ENCODE measurements at places on chromosomes 2 and 18. TPM values are rescaled to one million over a fixed set of nuclear protein-coding genes. Genes with fewer than 3 reads are reported as not detected.

DNA sequence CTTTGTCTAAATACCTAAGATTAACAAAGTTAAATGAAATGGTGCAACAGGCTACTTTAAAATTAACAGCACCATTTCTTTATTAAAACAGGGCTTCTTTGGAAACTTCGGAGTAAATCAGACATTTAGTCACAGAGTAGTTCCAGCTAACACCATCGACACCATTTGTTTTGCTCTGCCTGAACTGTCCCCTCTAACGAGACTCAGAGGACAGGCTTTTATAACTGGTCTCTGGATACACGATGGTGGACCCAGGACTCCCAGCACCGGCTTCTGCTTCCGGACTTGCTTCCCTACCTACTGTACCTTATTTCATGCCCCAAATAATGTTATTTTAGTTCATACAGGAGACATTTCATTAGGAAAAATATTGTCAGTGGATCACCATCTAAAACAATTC is 252.1 kb downstream of the XIRP2 start:
- no peak overlapping the region for H3K4me3 ChIP-seq
- no peaks in the 10 kb centered on the region for H3K27me3 ChIP-seq
- no peak overlapping the region for H3K27ac ChIP-seq
- H3K4me1 ChIP-seq = no peaks in the 10 kb centered on the region

DNA sequence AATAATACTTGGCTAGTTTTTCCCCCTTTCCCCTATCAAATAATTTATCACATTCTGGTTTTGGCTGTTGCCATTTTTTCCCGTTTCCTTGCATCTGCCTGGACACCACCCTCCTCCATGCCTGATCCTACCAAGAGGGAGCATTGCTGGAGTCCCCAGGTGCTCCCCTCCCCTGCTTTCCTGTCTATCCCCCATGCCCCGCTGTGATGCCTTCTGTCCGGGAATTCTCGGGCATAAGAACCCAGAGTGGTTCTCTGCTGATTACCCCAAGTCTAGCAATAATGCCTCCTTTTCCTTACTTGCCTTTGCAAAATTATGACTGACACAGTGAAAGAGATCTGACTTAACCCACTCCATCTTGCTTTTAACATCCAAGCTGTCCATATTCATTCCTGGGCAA is 248.0 kb upstream of the PXDN start:
- no peaks in the 10 kb centered on the region for H3K36me3 ChIP-seq
- H3K4me3 ChIP-seq = no peak overlapping the region
- no peak for DNase-seq
- H3K27me3 ChIP-seq = peaks cover 5% of the 10 kb centered on the region

DNA sequence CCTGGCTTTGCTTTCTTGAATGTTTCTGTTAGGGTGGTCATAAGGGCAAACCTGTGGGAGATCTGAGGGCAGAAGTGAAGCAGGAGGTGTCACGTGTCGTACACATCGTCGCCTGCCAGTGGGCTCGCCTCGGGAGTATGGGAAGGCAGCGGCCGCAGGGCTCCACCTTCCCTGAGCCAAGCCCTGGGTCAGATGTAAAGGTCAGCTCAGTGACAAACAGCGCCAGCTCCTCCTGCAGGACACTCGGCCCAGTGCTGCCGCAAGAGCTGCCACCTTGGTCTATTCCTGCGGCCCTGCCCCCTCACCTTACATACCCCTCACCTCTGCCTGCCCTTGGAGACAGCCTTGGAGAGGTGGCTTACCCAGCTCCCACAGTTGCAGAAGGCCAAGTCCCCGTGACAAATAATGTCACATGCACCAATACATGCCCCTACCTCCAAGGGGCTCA is 64.2 kb downstream of the PSMG2 start:
- H3K27me3 ChIP-seq = no peaks in the 10 kb centered on the region
- no peak for DNase-seq
- no peak overlapping the region for H3K4me3 ChIP-seq
- H3K27ac ChIP-seq = no peak overlapping the region
- H3K4me1 ChIP-seq = no peaks in the 10 kb centered on the region

GRCh38 chr18:79530821-79531220 is 135.1 kb downstream of the NFATC1 start:
- no peak overlapping the region for H3K27ac ChIP-seq
- H3K36me3 ChIP-seq = peaks cover 11% of the 10 kb centered on the region
- H3K4me1 ChIP-seq = peaks cover 5% of the 10 kb centered on the region
- H3K4me3 ChIP-seq = no peak overlapping the region
- H3K27me3 ChIP-seq = no peaks in the 10 kb centered on the region

GRCh38 chr18:41462946-41463345 is 492.1 kb upstream of the PIK3C3 start:
- DNase-seq = no peak
- no peaks in the 10 kb centered on the region for H3K4me1 ChIP-seq

DNA sequence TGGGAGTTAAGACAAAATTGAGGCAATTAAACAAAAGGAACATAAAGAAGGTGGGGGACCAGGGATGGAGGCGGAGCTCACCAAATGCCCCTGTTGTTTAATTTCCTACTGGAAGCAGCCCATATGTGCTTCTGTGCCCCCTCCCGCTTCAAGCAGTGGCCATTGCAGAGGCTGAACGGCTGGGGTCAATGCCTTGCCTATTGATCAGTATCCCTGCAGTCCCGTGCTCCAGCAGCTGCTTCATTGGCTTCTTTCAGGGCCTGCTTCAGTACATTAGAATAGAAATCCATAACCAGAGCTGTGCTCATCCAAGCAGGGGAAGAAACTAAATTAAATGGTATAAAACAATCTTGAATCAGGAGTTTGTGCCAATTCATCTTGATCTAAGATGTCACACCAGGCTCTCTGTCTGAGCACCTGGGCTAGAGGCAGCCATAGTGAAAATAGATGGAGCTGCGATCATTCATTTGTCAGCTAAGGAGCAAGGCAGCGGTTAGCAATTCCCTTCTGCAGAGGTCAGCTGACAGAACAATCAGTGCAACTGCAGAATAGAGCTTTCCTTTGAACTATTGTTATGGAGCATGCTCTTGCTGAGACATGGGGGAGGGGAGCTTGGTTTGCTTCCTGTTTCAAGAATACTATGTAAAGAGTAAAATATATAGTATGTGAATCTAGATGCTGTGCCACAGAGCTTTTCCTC is 222.4 kb downstream of the WDR7 start:
- no peaks in the 10 kb centered on the region for H3K36me3 ChIP-seq
- H3K27ac ChIP-seq = no peak overlapping the region
- no peak for DNase-seq
- no peaks in the 10 kb centered on the region for H3K4me1 ChIP-seq
- H3K4me3 ChIP-seq = no peak overlapping the region

DNA sequence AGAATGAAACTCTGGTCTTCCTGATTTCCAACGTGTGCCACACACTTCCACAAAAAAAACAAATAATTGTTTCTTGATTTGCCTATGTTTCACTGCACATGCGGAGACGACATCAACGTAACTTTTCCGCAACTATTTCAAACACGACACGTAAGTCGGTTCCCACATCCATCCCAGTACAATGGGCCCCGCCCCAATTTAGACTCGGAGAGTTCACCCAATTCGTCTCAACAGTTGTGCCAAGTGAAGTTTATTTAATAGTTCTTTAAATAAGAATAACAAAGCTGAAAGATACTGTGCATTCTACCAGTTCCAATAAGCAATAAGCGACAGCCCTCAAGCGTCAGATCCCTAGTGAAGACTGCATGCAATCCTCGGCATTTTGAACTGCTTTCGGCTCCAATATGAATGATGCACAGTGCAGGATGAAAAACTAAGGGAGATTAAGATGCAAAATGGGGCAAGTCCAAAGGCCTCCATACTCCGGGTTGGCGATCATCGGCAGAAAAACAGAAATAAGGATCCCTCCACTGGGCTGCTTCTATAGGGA is 664 bp downstream of the CCT4 start:
- H3K36me3 ChIP-seq = peaks cover 29% of the 10 kb centered on the region
- H3K27ac ChIP-seq = peak overlapping the region; percentile 99
- DNase-seq = no peak
- H3K27me3 ChIP-seq = no peaks in the 10 kb centered on the region
- peak overlapping the region; percentile 77 for H3K4me3 ChIP-seq

DNA sequence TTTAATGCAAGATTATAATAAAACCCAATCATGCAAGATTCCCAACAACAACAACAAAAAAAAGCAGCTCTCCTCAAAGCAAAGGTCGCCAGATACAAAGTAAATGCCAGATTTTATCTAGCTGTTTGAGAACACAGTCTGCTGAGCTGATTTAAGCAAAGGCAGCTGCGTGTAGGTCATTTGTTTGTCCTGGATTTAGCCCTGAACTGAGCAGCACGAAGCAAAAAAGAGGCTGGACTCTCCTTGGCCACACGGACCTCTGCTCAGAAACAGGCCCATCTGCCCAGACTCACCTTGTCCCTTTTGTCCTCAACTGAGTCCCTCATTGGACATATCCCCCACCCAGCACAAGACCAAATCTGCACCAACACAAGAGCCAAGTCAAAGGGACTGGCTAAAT is 91.5 kb downstream of the PID1 start:
- H3K27me3 ChIP-seq = no peaks in the 10 kb centered on the region
- no peaks in the 10 kb centered on the region for H3K4me1 ChIP-seq
- H3K4me3 ChIP-seq = no peak overlapping the region
- no peak overlapping the region for H3K27ac ChIP-seq
- no peaks in the 10 kb centered on the region for H3K36me3 ChIP-seq

DNA sequence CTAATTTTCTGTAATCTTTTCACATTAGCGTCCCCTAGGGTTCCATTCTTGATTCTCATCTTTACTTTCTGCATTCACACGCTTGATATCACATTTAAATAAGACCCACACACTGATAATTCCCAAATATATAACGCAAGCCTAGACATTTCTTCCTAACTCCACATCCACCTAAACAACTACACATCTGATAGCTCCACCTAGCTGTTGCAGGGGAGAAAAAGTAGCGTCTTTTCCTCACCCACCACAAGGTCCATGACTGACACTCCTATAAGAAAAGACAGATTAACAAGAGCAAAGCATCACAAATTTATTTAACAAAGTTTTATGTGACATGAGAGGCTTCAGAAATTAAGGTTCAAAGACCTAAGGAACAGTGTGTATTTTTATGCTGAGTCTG is 862.2 kb upstream of the DDX18 start:
- no peak for DNase-seq
- H3K4me3 ChIP-seq = no peak overlapping the region
- H3K36me3 ChIP-seq = no peaks in the 10 kb centered on the region
- no peaks in the 10 kb centered on the region for H3K4me1 ChIP-seq

GRCh38 chr2:78845664-78846185 is 179.8 kb upstream of the REG3G start:
- DNase-seq = no peak
- no peaks in the 10 kb centered on the region for H3K36me3 ChIP-seq
- no peaks in the 10 kb centered on the region for H3K27me3 ChIP-seq
- H3K4me1 ChIP-seq = no peaks in the 10 kb centered on the region

- no peaks in the 10 kb centered on the region for H3K36me3 ChIP-seq
- H3K27me3 ChIP-seq = no peaks in the 10 kb centered on the region
- DNase-seq = no peak
- no peaks in the 10 kb centered on the region for H3K4me1 ChIP-seq
- no peak overlapping the region for H3K4me3 ChIP-seq
- no peak overlapping the region for H3K27ac ChIP-seq
Observed at GRCh38 chr18:24546307-24546706, 85.9 kb downstream of the HRH4 start.

The CREG2 gene
- total RNA-seq = not detected

- no peaks in the 10 kb centered on the region for H3K4me1 ChIP-seq
- DNase-seq = no peak
- no peak overlapping the region for H3K4me3 ChIP-seq
- H3K27me3 ChIP-seq = no peaks in the 10 kb centered on the region
- H3K36me3 ChIP-seq = no peaks in the 10 kb centered on the region
Observed at GRCh38 chr2:210094787-210095186, 76.4 kb downstream of the KANSL1L start.

DNA sequence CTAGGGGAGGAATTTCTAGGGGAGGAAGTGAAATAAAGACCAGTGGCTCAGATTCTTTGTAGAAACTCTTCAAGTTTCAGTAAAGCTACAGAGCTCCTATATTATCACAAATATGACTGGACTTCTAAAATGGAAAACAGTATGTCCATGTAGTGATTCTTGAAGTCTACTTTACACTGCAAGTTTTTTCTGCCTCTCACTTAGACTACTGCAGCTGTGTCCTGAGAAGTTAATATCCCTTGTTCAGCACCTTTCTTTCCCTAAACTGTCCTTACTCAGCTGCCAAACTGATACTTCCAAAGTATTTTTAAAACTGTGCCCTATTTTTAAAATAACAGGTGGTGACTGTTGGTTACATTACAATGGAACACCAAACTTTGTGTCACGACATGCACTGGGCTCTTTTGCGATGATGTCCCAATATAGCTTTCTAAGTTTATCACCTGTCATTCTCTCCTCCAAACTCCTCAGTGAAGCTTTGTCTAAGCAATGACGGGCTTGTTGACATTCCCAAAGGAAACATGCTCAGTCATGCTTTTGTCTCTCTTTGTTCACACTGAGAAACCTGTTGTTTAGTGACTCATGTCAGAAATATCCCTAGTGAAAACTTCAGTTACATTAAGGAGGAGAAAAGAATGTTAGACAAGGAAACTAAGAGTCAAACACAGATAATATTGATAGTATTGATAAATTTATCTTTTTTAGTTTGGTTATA is 341.1 kb downstream of the ARL6IP6 start:
- no peak overlapping the region for H3K4me3 ChIP-seq
- no peaks in the 10 kb centered on the region for H3K4me1 ChIP-seq
- H3K36me3 ChIP-seq = no peaks in the 10 kb centered on the region
- no peak for DNase-seq
- no peaks in the 10 kb centered on the region for H3K27me3 ChIP-seq

The ESPNL gene
- total RNA-seq = 0.35 TPM

DNA sequence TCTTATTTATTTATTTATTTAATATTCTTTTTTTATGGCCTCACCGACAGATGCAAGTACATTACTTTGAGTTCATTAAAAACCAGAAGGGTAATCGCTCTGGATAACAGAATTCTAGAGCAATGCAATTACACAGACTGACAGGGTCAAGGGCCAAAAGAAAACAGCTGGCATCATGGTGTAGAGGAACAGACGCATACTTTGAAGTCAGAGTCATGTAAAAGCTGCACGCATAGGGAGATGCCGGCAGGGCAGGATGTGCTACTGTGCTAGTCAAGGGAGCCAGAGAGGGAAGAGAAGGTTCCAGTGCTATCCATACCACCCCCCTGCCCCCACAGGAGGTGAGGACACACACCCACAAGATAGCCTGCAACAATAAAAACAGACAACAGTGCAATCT is 115.2 kb upstream of the TFCP2L1 start:
- no peaks in the 10 kb centered on the region for H3K4me1 ChIP-seq
- no peak overlapping the region for H3K4me3 ChIP-seq
- H3K27ac ChIP-seq = no peak overlapping the region
- peaks cover 75% of the 10 kb centered on the region for H3K36me3 ChIP-seq
- DNase-seq = no peak
- no peaks in the 10 kb centered on the region for H3K27me3 ChIP-seq
